NT2/D1 (cell line): ENCODE measurements at places on chromosomes 11 and 22.

- DNase-seq: no peak
These were observed 18.3 kb upstream of the ALX4 start for GRCh38 chr11:44328138-44328660.

- no peak for DNase-seq
These were observed 64.4 kb downstream of the NAV2 start for GRCh38 chr11:19777039-19777376.

GRCh38 chr11:77079666-77080065 is 12.9 kb downstream of the CAPN5 start:
- no peak for DNase-seq

GRCh38 chr11:77130763-77131513 is 2.9 kb downstream of the MYO7A start:
- DNase-seq: no peak

GRCh38 chr22:47281126-47282106 is 519.0 kb downstream of the TBC1D22A start:
- no peak for DNase-seq

GRCh38 chr11:115456019-115456418 is 48.2 kb downstream of the CADM1 start:
- no peak for DNase-seq

DNA sequence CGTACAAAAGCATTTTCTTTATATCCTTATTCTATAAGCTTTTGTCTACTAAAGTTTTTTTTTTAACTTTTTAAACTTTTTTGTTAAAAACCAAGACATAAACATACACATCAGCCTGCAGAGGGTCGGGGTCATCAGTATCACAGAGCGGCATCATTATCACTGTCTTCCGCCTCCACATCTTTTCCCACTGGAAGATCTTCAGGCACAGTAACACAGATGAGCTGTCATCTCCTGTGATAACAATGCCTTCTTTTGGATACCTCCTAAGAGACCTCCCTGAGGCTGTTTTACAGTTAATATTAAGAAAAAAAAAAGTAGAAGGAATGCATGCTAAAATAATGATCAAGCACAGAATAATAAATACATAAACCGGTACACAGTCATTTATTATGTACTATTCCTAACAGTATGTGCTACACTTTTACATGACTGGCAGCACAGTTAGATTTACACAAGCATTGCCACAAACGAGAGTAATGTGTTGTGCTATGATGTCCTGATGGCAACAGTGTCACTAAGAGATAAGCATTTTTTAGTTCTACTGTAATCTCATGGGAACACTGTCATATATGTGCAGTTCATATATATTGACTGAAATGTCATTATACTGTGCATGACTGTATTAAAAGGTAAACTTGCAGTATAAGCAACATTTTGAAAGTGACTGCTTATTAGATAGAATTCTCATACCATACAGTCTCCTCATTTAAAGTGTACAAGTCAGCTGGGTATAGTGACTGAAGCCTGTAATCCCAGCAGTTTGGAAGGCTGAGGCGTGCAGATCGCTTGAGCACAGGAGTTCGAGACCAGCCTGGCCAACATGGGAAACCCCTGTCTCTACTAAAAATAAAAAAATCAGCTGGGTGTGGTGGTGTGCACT is 58.6 kb downstream of the KDM2A start:
- no peak for DNase-seq

GRCh38 chr11:130600616-130601015 is 152.2 kb downstream of the ADAMTS15 start:
- DNase-seq: no peak

DNA sequence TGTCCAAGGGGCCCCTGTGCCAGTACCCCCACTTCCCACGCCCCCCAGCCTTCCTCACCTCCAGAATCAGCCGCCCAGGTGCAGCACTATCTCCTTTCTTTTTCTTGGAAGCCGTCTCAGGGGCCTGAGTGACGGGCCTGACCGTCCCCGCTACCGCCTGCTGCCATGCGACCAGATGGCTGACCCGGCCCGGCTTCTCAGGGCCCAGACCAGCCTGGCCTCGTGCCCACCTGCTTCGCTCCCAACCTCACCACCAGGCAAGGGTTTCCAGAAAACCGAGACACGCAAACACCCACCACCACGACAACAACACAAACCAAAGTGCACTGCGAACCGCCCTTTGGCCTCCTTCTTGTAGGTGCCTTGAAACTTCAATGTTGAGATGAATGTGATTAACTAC is 39.1 kb downstream of the MACROD1 start:
- no peak for DNase-seq

GRCh38 chr11:96316869-96317268 is 26.1 kb downstream of the MAML2 start:
- no peak for DNase-seq

DNA sequence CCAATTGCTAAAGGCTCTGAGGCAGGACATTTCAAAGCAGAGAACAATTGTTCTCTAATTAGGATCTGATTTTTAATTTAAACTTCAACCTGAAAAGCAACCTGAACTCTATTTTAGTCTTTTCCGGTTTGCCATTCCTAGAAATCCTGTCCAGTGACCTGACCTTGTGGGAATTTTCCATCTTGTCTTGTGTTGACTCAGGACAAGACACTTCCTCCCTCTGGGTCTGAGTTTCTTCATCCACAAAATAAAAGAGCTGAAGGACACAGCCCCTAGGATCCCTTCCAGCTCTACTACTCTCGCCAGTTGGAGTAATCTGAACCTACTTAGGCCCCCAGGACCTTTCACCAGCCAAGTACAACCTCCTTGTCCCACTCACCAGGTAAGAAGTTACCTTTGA is 66.5 kb upstream of the POU2AF1 start:
- no peak for DNase-seq

- DNase-seq: no peak
These were observed 115.6 kb upstream of the PDGFD start for GRCh38 chr11:104279587-104279986.

GRCh38 chr22:47123827-47124442 is 361.5 kb downstream of the TBC1D22A start:
- DNase-seq: no peak

DNA sequence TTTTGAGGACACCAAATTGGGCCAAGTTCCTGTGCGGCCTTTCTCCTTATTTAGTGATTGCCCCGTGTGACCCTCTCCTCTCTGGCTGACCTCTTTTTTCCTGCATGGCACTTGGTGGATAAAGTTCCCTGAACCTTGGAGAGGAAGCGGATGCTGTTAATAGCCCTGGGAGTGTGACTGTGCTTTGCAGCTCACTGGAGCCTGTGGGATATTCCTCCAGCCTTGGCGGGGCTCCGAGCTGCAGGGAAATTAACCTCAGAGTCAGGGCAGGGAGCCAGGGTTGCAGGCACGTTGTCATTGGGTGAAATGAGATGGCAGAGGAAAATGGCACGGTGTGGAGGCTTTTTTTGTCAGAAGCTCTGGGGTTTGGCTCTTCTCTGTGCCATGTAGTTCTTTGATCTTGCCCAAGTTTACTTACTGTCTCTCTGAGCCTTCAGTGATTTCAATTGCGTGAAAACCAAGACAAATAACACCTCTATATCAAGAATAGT is 965 bp downstream of the OR9Q1 start:
- DNase-seq: no peak

GRCh38 chr11:64793271-64794160 is 9.5 kb downstream of the MAP4K2 start:
- no peak for DNase-seq

GRCh38 chr22:38267086-38267485 is 5.7 kb downstream of the TMEM184B start:
- no peak for DNase-seq

DNA sequence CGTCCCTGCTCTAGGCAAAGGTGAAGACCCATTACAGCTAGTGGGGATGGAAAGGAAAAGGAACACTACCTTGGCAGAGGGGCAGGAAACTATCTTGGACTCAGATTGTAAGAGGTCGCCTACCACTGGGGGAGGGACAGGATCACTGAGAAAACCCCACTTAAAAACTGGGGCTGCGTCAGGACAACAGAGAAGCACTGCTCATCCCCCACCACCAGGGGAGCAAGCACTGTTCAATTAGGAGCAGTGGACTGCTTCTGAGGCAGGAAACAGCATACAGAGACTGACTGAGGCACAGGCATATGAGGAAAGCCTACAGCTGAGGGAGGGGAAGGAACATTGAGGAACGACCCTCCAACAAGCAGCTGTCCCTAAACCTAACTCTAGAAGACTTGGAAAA is 20.8 kb upstream of the DLAT start:
- DNase-seq: no peak

DNA sequence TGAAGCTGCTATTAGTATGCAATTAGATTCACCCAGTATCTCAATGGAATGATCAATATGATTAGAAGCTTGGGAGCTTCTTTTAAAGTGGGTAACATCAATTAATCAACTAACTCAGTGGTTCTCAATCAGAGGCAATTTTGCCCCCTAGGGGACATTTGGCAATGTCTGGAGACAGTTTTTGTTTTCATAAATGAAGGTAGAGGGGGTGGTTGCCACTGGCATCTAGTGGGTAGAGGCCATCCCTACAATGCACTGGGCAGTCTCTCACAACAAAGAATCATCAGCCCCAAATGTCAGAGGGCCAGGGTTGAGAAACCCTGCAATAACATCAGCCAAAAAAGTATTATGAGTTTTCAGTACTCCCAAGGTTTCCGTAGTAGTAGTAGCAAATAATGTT is 5.9 kb upstream of the AMOTL1 start:
- DNase-seq: no peak

GRCh38 chr11:109747839-109748238 is 325.8 kb downstream of the C11orf87 start:
- no peak for DNase-seq

DNA sequence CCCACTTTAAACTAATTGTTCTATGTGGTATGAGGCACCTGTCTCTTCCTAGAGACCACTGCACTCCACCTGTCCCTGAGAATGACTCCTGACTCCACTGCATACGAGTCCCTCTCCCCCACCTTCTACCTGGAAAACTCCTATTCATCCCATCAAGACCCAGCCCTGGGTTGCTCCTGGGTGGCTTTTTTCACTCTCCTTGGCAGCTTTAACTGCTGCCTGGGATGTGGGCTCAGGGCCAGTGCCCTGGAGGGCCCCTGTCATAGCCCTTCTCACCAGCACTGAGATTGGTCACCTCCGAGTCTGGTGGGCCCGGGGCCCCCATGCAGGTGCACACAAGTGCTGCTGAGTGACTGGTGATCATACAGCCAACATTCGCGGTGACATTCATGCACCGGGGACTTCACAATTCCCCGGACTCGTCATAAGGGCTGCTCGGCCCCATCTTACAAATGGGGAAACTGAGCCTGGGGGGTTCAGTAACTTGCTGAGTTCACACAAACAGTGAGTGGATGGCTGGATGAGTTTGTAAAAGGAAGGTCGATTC is 25.9 kb upstream of the TOLLIP start:
- DNase-seq: no peak

DNA sequence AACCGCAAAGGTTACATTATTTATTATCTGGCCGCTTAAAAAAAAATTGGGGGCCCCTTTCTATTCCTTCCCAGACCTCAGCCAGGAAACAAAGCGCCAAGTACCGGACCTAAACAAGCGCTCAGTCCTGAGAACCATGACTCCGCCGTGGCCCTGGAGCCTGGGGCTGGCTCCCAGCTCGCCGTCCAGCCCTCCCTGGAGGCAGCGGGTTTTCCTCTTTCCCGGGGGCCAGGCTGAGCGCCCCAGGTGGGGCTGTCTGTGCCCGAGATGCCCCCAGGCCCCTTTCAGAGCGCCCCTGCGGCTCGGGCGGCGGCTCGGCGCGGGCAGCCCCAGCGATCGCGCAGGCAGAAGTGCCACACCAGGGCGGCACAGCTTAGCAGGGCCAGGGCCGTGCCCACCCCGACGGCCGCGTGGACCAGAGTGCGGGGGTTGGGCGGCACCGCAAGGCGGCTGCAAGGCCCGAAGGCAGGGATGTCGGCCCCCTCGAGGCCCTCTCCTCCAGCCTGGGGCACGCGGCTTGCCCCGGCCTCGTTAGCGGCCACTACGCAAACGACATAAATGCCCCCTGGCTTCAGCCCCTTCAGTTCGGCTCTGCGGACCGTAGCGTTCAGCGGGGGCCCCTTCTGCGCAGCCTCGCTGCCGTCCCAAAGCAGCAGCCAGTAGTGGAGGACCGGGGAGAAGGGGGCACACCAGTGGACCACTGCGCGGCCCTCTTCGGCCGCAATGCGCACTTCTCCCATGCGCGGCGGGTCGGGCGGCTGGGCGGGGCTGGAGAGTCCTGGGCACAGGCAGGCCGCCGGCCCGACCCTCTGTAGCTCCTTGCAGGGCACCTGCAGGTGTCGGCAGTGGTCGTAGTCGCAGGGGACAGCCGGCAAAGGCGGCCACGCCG is 1.6 kb downstream of the LRRN4CL start:
- DNase-seq: no peak

DNA sequence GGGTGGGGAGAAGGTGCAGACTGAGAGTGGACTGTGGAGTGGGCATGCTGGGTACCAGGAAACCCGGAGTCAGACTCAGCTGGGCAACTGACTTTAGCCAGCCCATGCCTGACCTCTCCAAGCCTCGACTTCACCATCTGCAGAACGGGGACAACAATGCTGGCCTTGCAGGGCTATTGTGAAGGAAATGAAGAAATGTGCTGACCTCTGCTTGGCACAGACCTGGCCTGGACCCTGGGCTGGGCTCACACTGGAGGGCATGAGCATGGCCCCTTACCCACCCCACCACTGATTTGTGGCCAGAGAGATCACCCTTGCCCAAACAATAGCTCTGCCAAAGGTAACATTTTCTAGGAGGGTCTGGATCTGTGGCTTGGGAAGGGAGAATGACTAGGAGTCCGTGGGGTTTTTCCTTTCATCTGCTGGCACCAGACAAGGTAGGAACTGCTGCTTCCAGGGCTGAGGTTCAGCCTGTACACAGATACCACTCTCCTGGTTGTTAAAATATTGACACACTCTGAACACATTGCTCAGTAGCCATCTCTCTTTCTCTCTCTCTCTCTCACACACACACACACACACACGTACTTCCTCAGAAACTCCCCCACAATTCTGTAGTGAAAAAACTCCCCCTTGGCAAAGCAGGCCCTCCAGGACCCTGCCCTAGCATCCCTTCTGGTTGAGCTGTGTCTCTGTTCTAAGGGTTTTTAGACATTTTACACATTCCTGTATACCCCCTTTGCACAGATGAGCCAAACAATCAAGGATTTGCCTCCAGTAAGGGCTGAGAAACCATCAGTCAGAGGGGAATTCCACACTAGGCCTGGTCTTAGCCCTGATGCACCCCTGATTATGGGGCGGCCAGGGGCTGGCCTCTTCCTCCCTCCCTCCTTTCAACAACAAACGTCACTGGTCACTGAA is 1.0 kb downstream of the MOGAT2 start:
- no peak for DNase-seq

GRCh38 chr11:72643547-72643946 is 30.7 kb downstream of the PDE2A start:
- DNase-seq: no peak

DNA sequence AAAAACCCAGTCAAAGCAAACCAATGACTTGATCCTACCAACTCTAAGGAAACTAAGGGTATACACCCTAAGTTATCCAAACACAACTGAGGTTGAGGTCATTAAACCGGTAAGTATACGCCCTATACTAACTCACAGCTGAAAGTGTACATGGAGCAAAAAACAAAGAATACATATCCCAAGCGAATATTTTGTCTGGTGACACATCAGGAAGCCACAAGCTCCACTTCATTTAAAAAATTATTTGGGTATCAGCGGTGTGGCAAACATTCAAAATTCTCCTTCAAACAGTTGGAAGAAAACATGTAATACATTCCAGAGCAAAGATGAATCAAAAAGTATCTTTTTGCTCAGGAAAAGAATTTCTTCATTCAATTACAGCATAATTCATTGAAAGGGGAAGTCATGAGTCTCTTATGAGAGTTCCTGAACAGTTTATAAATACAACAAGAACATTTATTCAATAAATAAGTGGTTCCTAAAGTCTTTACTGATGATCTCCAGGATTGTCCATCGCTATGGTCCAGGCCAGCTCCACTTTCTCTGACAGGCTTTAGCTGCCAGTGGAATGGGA is 4.5 kb upstream of the JAML start:
- no peak for DNase-seq

GRCh38 chr11:73753938-73754337 is 6.9 kb downstream of the RAB6A start:
- no peak for DNase-seq
